Activated CD8-positive, alpha-beta memory T cell treated with anti-CD3 and anti-CD28 coated beads for 48 hours (primary cell): ENCODE measurements at places on chromosomes 13 and 19.

DNA sequence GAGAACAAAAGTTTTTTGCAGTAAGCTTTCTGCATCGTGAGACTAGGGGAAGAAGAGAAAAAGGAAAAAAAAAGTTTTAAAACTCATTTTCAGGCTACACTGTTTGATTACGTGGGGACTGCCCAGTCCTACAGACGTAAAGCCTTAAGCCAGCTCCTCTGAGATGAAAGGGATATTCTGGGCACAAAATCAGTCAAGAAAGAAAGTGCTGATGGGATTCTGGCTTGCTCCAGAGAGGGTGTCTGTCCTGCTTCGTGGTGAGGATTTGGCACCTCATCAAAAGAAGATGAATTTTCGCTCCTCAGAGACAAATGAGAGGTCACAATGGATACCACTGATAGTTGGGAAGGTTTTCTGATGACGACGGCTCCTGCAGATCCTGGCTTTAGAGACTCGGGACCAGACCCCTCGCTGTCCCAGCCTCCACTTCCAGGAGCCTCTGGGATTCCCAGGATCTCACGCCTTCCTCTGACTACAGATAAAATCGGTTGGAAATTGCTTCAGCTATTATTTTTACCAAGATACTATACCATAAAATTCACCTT, 9.7 kb downstream of the TEX29 start:
- no peak for DNase-seq

GRCh38 chr13:94195715-94196114, 283.8 kb downstream of the DCT start:
- no peak for DNase-seq

- DNase-seq: no peak
Observed at GRCh38 chr19:4988770-4989251, 19.9 kb downstream of the KDM4B start.

GRCh38 chr19:12796146-12797071, 5.1 kb downstream of the JUNB start:
- no peak for DNase-seq

GRCh38 chr19:6685962-6686627, 16.1 kb upstream of the TNFSF14 start:
- DNase-seq: no peak

GRCh38 chr13:112074139-112074865, 7.4 kb downstream of the SOX1 start:
- no peak for DNase-seq

GRCh38 chr13:48319531-48320398, 16.2 kb downstream of the RB1 start:
- DNase-seq: no peak

DNA sequence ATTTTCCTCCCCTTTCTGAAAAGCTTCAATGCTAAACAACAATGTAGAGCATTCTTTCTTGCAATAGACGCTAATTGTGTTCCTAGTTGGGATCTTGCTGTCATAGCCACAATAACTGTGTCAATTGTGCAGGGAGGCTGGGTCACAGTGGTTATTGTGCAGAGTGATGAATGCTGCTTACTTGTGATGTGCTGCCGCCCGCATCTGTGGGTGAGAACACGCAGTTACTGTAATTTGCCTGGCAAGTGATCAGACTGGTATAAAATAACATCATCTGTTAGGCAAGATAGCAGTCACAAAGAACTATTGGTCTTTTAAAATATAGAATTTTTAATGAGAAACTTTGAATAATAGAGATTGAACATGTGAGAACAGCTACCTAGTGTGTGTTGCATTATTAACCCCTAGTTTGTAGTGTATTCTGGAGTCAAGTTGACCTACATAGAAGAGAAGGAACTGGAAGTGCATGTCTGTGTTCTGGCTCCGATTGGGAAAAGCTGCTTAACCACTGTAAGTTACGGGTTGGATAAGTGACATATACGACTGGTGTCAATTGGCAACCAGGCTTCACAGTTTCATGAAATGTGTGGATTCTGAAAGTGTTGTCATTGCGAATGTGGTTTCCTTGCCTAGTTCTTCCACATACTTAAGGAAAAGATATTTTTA, 43.6 kb downstream of the SLAIN1 start:
- DNase-seq: no peak

- DNase-seq: no peak
Observed at GRCh38 chr13:67130444-67130843, 99.7 kb downstream of the PCDH9 start.

GRCh38 chr13:79393564-79394249, 12.3 kb downstream of the RBM26 start:
- DNase-seq: no peak

GRCh38 chr19:48741129-48741999, 954 bp upstream of the RASIP1 start:
- DNase-seq: no peak

DNA sequence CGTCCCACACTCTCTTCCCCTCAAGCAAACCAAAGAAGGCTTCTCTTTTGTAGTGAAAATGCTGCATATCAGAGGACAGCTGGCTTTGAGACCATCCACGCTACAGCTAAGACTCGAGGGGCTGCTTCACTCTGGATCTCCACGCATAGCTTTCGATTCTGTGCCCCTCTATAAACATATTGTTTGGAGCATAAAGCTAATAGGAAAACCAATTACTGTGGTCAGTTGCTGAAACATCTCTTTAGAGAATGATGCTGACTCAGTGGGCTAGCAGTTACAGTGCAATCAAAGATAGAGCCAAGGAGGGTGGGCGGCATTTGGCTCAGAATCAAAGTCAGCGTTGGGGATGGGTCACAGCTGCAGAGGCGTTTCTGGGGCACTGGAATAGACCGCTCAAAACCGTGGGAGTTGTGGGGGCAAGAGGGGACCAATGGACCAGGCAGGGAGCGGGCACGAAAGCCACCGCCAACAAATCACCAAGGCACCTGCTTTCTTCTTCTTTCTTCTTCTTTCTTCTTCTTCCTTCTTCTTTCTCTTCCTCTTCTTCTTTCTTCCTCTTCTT, 76.7 kb downstream of the RASL11A start:
- DNase-seq: no peak

DNA sequence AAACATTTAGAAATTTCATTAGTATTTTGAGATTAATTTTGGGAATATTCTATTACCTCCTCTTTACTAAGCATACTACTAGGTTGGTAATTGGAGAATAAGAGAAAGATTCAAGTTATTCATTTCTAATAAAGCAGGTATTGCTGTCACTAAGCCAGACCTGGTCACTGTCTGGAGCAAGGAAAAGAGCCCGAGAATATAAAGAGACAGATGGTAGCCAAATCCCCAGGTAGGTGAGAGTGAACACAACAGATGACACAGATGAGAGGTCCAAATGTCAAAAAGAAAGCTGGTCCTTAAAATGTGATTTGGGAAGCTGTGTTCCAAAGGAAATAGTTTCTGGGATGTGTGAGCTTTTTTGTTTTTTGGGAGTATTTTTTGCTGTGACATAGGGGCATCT, 128.6 kb downstream of the ZNF100 start:
- DNase-seq: no peak

DNA sequence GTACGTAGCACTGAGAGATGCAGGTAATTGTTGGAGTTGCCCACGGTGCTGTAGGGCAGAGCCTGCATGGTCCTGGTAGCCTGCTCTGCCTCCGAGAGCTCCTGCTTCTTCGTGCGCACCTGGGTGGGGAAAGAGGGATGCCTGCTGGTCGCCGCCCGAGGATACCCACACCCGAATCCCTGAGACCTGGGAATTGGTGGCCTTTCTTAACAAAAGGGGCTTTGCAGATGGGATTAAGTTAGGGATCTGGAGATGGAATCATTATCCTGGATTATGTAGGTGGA, 9.4 kb downstream of the C3 start:
- no peak for DNase-seq

GRCh38 chr13:54029226-54029625, 1000.6 kb downstream of the OLFM4 start:
- no peak for DNase-seq

GRCh38 chr19:4215807-4216206, 13.5 kb upstream of the EBI3 start:
- DNase-seq: no peak

GRCh38 chr19:32917616-32917996, 48.0 kb upstream of the SLC7A9 start:
- DNase-seq: no peak

DNA sequence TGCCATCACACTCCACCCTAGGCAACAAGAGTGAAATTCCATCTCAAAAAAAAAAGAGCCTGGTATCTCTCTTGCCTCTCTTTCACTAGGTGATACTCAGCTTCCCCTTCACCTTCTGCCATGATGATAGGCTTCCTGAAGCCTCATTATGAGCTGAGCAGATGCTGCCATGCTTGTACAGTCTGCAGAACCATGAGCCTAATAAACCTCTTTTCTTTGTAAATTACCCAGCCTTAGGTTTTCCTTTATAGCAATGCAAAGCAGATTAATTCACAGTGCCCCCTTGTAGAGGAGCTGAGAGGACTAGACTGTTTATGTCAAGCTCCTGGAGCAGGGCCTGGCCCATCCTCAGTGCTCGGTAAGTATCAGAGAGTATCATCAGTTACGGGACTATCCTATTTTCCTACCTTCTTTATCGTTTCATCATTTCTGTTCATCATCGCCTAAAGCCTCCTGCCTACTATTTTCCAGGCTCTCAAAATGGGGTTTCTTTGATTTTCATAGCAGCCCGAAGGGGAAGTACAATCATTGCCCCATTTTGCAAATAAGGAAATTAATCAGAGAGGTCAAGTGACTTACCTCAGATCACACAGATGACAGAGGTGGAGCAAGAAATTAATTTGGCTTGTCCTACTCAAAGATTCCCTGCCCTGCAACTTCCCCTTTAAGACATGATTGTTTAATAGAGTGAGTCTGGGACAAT, 33.5 kb upstream of the IGSF23 start:
- DNase-seq: no peak

- no peak for DNase-seq
Observed at GRCh38 chr19:16441661-16442162, 30.1 kb downstream of the EPS15L1 start.

DNA sequence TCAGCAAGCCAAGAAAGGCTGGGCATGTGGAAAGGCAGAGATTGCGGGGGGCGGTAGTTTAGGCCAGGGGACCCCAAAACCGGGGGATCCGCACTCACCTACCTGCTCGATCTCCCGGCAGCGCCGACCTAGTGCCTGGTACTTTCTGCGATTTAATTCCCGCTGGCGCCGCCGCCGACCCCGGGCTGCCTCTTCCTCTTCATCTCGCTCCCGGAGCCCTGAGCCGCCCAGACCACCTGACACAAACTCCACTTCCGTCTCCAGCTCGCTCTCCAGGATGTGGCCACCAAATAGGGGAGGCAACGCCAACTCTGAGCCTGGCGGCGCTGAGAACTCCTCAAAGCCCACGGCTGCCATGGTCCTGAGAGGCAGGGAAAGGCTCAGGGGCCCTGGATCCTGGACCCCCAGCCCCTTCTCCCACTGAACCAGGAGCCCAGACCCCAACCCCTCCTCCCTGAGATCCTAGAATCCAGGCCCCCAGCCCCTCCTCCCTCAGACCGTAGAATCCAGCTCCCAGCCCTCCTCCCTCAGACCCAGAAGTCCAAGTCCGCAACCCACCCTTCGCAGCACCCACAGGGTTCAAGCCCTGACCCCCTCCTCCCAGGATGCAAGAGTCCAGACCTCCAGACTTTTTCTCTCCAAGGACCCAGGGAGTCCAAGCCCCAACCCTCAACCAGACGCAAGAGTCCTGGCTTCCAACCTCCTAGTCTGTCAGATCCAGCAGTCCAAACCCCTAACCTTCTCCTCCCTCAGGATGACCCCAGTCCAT, 933 bp downstream of the TFPT start:
- DNase-seq: no peak
